ENCODE measurements at places on chromosomes 12 and 14.

DNA sequence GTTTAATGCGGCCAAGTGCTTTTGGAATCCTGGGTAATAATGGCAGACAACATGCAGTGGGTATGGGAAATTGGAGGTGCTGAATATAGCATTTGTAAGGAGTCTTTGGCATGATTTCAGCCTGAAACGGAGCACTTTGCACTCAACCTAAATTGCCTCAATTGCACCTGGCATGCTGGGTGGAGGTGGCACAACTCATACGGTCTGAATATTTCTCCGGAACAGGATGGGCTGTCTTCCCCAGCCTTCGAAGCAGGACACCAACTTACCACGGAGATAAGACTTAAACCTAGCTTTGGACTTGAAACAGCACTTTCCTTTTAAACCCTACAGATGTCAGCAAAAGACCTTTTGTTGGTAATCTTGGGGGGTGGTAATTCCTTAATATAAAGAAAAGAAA lies 153.7 kb upstream of the SRRM4 start:
- no peak for DNase-seq

DNA sequence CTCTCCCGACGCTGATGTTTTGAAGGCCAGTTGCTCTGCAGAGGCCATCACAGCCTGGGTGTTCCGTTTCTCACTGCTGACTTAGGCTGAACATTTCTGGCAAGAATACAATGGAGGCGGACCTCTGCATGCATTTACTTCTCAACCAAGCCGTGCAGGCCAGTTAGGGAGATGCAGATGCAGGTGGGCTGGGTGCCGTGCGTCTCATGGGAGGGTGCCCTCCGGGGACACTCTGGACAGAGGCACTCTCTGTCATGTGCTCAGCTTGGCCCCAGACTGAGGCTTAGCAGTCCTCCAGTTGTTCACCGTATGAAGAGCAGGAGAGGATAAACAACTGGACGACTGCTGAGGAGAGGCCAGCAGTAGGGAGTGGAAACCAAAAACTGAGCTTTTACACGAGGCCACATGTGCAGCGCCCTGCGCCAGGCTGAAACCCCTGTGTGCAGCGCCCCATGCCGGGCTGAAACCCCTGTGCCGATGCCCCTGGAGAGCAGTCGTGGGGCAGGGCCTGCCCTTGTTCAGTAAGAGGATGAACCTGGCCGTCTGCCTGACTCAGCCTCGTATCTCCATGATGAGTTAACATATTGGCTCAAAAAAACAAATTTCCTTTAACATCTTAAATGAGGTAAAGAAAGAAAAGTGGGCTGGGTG lies 32.3 kb downstream of the DDX51 start:
- no peak for DNase-seq

DNA sequence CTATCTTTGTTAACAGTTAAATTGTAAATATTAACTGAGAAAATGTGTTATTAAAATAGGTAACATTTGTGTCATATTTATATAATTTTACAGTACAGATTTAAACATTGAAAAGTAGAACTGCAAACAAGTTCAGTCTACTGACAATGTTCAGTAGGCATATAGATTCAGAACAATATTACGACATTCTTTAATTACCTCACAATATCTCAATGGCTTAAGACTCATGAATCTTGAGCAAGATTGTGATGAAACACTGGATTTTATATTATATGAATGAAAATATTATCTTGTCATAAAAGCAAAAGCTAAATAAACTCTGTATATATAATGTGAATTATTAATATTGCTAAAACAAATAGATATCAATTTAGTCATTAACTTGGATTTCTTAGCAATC lies 194.9 kb downstream of the ADAMTS20 start:
- DNase-seq: no peak

DNA sequence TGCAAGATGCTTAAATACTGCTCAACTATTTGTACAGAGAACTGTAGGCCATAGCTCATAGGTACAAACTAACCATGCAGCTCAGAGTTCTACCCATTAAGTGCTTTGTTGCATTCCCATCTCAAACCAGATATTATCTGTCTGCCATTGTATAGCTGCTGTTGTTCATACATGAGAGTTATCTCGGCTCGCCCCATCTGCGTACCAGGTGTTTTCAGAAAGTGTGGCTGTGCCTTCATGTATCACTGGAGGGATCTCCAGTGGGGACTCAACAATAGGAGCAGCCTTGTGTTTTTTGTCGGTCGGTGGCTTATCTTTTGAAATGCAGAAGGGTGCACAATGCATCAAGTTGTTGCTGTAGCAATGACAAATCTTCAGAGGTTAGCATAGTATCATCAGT lies 678.3 kb downstream of the RERGL start:
- DNase-seq: no peak

GRCh38 chr14:34971381-34971780 lies 11.4 kb upstream of the SRP54 start:
- DNase-seq: no peak

Measured in activated T-helper 1 cell treated with anti-CD3 and anti-CD28 coated beads, Interleukin-2, amount 50 U/mL, for 16 hours (primary cell).